ENCODE measurements at places on chromosomes 5 and 9.

- DNase-seq: no peak
Measured at GRCh38 chr5:14250084-14250695, 107.0 kb downstream of the TRIO start.

- DNase-seq: no peak
Measured at GRCh38 chr5:150109921-150110320, 23.6 kb upstream of the CSF1R start.

DNA sequence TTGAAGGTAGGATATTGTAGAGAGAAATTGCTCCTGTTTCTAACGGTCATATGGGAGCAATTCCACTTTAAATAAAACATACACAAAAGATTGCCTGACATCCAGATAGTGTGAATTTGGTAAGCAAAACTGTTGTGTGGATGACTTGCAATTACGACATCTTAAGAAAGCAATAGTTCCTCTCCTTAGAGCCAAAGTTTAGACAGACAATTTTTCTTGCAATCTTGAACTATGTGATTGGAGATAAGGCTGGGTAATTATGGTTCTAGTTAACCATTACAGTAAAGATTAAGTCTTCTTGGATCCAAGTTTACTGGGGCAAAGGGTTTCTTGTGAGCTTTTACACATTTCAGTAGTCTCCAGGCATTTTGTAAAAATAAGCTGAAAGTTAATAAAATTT lies 1080.6 kb upstream of the CDH6 start:
- no peak for DNase-seq

- no peak for DNase-seq
Measured at GRCh38 chr5:138647261-138647788, 72.1 kb upstream of the HSPA9 start.

GRCh38 chr9:86098824-86099700 lies at the start of gene GOLM1:
TSS of gene GOLM1 (minus strand) at chr9:86099558. CDS start at chr9:86079320, 20,238 bp downstream.
- no peak for DNase-seq

GRCh38 chr5:37435261-37435660 lies 56.1 kb downstream of the WDR70 start:
- DNase-seq: no peak

DNA sequence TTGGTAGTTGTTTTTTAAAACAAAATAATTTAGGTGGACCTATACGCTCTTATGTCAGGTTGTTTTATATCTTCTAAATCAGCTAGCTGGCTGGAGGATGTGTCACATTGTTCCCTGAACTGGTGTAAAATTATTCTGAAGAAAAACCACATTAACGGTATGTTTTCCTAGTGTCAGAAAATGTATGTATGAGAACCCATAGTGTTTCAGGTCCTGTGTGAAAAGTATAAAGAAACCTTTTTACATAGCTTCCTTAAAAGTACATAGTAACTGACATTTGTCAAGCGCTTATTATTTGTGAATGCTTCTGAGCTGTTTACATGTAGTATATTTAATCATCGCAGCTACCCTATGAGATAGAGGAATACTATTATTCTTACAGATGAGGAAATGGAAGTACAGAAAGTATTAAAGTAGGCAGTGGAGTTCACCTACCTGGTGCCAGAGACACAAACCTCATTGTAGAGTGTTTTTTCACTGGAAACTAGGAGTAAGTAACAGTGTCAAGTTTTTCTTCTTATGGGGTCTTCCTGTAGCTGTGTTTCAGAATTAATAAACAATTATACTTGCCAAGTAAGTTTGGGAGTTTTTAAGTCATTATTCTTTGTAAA lies 10.4 kb upstream of the FAM120AOS start:
- no peak for DNase-seq

DNA sequence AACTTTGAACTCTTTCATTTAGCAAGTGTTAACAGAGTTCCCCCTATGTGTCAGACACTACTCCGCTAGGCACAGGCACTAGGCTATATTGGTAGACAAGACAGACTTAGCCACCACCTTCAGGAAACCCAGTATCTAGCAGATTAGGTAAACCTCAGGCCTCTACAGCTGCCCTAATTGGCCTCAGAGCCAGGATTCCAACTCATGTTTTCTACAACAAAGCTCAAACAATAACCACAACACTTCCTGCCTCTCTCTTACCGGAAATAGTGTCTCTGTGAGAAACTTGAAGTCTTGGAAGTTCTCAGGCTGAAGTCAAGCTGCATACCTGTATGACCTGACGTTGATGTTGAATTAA lies 116.6 kb upstream of the SLC44A1 start:
- DNase-seq: peak; percentile 61

DNA sequence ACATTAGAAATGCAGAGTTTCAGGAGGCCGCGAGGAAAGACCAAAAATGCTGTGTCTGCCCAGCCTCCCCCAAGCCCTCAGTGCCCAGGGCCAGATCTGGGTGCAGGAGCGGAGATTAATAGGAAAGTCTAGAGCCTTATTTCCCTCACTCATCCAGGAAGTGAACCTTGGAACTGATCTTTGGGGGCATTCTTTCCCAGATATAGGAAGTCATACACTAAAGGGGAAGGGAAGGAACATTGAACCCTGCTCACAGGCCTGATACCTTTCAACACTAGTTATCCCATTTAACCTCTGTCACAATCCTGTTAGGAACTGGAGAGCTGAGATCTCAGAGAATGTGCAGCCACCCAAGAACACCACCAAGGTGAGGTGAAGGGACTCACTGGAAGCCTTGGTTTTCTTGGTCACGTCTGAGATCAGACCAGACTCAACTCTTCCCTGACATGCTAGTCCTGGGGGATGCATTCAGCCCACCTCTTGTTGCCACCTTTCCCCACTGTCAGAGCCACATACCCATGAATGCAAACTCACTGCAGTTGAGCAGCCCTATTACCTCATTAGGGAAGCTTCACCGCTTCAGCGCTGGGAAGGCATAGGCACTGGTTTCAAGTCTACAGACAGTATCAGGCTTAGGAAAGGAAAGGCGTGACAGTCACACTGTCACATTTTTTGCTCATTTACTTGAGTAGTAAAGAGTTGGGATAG lies 95.0 kb downstream of the KIAA1958 start:
- DNase-seq: no peak

DNA sequence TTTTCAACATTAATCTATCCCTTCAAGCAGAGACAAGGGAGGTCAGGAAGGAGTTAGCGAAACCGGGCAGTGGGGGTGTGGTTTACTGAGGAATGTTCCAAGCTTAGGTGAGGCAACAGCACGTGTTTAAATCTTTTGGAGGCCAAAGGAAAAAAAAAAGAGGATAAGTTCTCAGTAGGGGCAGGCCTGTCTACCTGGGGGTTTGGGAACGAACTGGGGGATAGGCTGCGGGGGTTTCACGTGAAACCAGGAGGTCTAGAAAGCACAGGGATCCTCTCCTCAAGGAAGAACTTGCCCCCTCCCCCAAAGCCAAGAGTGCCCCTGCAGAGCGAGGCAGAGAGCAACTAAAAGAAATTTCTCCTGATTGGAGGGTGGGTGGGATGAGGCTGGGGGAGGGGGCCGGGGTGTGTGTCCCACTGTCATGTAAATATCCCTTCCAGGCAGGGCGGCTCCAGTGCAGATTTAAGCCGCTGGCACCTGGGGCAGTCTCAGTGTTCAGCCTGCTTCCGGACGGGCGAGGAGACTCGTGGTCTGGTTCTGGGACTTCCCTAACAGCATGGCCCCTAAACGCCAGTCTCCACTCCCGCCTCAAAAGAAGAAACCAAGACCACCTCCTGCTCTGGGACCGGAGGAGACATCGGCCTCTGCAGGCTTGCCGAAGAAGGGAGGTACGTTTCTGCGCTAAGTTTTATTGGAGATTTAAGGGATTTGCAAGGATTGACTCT lies 5.5 kb upstream of the SET start:
- DNase-seq: peak; percentile 13

- DNase-seq: peak; percentile 72
Measured at GRCh38 chr5:175534070-175534932, 55.9 kb downstream of the SFXN1 start.

GRCh38 chr9:94794476-94795167 lies 68.1 kb downstream of the AOPEP start:
- no peak for DNase-seq

- DNase-seq: no peak
Measured at GRCh38 chr5:62473209-62473608, 60.6 kb downstream of the IPO11 start.

DNA sequence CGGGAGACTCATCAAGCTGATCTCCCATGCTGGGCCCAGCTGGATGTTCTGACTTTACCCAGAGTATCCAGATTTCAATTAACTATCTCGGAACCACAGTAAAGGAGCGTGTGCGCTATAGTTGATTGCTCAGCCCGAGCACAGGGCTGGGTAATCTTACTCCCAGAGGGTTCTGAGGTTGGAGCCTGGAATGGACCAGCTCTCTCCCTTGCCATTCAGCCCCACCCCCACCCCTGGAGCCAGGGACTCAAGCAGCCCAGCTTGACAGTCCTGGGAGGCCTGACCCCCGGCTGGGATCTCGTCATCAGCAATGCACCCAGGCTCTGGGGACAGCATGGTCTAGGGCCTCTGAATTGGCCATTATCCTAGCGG lies 23.7 kb upstream of the PTGES start:
- no peak for DNase-seq

DNA sequence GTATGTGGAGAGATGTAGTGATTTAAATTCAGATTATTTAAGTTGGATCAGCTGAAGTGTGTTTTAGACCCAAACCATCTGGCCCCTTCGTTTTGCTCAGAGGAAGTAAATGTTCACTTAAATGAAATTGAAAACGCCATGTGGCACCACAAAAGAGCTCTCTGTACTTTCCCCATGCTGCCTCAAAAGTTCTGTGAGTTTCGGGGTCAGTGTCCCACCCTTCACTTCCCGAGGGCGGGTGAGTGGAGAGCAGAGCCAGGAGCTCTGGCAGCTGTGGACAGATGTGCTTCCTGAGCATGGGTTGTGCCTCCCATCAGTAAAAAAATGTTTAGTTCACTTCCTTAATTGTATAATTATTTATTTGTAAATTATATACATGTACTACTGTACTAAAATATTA lies 48.4 kb downstream of the PSD2 start:
- no peak for DNase-seq

All from effector memory CD8-positive, alpha-beta T cell (primary cell).